Fibroblast of skin of right quadriceps (primary cell): ENCODE measurements at places on chromosomes 12 and 14.

DNA sequence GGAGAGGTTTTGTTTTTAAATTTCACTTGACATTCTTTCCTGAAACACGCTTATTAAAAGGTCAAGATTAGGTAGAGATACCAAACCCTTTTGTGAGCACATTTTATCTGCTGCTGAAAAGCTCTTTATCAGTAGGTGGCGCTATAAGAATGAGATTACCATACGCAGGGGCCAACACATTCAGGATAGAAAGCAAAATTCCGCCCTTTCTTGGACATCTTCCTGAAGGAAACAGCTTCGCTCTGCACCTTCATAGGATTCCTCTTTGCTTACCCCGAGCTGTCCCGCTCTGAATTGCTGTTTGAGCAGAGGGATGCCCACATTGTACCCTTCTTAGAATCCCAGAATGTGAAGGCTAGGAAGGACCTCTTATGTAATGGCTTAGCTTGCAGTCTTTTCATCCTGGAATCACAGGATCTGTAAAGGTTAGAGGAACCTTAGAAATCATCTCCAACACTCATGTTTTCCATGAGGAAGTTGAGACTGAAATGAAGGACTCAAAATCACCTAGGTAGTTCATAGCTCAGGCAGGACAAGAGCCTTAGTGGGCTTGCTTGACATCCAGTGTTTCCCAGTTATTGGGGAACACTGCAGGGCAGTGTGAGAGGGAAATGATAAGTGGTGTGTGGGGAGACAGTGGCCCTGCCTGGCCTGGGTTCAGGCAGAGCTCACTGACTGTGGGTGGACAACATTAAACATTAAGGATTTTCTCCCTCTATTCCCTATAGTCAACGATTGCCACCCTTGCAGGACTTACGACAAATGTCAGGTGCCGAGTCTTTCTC lies 38.7 kb upstream of the CRY1 start:
- peak; percentile 58 for DNase-seq

- DNase-seq = no peak
Observed at GRCh38 chr14:85948153-85948552, 418.2 kb downstream of the FLRT2 start.

DNA sequence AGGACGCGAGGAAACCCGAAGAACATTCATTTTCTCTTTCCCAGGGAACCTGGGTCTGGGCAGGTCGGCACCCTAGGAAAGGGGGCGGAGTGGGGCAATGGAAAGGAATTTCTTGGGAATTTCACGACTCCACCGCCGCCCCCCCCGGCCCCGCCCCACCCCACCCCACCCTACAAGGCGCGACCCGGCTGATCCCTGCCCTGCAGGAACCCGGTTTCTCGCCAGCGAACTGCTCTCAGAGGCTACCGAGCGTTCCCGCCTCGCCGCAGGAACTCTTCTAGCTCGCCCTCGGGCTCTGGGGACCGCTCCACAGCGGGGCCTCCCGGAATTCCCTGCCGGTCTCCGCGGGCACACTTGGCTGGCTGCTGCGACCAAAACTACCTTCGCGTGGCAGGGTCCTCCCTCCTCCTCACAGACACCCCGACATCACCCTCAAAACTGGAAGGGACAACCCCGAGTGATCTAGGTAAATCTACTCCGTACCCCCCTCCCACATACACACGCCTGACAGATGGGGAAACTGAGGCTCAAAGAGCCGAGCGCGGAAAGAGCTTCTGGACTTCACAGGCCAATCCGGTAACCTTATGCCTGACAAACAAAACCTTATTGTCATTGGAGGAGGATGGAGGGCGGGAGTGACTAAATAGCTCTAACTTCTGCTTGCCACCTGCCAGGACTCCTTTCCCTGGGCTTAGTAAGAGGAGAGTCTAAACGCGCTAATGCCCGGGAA lies 785 bp upstream of the ACTN1 start:
- peak; percentile 37 for DNase-seq

DNA sequence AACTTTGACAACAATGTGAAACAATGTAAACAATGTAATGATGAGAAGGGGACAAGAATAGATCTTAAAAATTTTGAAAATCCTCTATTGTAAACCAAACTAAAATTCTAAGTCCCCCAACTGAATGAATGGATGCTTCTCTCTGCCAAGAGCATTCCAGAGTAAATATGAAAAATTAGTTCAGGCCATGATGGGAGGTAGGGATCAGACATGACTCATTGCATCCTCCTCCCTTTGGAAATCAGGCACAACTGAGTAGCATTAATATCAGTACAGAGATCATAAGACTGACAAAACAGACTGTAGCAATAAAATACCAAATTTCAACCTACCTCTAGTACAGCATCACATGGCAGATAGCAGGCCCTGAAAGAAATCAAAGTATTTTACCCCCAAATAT lies 559.9 kb downstream of the C12orf50 start:
- peak; percentile 44 for DNase-seq

DNA sequence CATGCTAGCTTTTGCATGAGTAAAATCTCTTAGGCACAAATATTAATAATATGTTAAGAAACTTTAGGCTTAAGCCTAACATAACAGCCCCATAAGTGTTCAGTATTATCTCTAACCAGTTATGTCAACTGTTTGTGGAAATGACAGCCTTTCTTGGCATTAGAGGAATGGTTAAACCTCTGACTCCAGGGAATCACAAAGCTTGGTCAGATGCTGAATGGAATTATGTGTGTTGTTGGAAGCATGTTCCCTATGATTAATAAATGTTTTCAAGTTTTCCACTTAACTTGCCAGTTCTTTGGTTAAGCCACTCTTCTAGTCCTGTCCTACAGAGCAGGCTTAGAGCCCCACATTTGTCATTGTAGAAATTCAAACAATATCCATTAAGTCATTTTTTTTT lies 17.0 kb downstream of the PSEN1 start:
- DNase-seq = peak; percentile 65

DNA sequence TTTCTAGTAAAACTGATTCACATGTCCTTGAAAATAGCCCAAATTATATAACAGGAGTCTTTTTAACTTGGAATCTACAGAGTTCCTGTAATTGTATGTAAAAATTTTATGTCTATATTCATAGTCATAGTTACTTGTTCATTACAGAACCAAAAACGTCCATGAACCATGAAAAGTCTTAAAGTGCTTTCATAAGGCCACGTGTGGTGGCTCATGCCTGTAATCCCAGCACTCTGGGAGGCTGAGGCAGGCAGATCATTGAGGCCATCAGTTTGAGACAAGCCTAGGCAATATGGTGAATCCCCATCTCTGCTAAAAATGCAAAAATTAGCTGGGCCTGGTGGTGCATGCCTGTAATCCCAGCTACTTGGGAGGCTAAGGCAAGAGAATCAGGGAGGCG lies 48.4 kb downstream of the GALNT4 start:
- no peak for DNase-seq

GRCh38 chr14:70023871-70024270 lies 144.7 kb downstream of the SMOC1 start:
- DNase-seq = no peak

- no peak for DNase-seq
Observed at GRCh38 chr12:51076236-51076930, 7.0 kb downstream of the CSRNP2 start.

- no peak for DNase-seq
Observed at GRCh38 chr12:89984846-89985245, 276.2 kb upstream of the ATP2B1 start.

- no peak for DNase-seq
Observed at GRCh38 chr12:28178775-28179174, 11.5 kb upstream of the CCDC91 start.

DNA sequence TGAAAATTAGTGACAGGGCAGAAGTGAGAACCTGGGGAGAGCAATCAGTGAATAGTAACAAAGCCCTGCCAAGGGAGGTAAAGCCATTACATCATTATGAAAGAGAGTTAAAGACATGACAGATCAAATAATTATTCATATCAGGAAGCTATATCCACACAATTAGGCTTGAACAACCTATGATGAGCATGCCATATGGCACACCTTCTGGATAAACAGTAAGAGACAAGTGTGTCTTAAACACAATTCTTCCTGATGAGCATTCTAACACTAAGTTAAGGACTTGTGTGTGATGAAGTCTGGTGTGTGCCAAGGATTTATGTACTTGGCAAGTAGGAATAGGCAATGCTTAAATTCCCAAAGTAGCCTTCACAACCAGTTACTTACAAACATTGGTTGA lies 76.1 kb downstream of the GALNT4 start:
- no peak for DNase-seq

- DNase-seq = no peak
Observed at GRCh38 chr12:12020762-12021161, 50.0 kb upstream of the BCL2L14 start.

- DNase-seq = peak; percentile 81
Observed at GRCh38 chr12:59593761-59594160, 2.1 kb upstream of the SLC16A7 start.

- no peak for DNase-seq
Observed at GRCh38 chr12:25197608-25198007, 2.6 kb downstream of the ETFRF1 start.

DNA sequence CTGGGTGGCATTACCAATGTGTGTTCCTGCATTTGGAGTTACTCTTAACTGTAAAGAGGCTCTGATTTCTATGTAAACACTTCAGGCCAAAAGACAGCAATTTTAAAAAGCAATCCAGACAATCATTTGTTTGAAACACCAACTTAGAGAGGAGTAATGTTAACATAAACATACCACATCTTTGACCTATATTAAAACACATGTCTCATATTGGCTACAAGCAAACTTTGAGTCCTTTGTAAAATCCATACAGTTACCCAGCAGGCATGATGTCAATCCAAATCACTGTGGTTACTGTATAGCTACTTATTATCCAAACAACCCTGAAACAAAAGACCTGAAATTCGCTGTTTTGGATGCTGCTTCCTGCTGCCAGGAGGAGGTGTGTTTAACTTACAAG lies 7.5 kb upstream of the G2E3 start:
- no peak for DNase-seq

DNA sequence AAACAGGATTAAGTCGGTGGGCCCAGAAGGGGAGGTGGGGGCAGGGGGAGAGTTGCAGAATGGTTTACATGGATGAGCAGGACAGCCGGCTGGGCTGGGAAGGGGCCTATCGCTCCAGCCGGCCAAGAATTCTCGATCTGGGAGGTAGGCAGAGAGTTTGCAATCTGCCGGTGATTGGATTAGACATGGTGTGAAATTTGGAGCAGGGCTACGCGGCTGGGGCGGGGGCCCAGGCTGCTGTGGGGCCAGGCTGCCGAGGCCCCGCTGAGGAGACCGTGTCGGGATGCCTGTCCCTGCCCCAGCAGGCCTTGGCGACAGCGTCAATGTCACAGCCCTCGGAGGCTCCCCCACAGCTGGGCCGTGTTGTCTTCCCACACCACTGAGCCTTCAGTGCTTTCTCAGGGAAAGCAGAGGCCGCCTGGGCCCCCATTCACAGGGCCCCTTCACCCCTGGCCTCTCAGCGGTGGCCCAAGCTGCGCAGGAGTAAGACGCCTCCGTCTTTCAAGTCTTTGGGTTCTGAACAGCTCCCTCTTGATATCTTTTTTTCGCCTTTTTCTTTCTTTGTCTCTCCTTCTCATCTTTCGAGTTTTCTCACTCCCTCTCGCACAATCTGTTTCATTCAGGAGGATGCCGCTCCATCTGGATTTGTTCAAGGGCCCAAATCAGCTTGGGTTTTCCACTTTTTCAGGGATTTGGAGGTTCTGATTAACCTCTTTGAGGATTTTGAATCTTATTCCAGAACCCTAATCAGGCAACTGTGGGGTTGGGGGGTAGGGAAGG lies 117.5 kb upstream of the PARP11 start:
- DNase-seq = no peak

DNA sequence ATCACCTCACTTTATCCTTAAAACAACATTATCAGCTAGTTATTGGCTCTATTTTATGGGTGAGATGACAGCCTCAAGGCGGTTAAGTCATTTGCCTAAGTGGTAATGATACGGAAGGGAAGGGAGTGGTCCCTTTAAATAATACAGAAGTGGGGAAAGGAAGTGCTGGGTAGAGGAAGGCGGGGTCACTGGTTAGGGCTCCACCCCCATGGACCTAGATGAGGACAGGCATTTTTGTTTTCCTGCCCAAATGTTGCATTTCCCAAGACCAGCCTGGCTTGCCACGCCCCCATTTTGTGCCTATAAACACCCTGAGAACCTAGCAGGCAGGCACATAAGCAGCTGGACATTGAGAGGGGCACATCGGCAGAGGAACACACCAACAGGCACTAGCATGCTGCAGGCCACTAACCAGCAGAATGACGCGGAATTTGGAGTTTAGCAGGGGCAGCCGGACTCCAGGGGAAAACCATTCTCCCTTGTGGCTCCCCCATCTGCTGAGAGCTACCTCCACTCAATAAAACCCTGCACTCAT lies 100.9 kb downstream of the EPS8 start:
- no peak for DNase-seq

DNA sequence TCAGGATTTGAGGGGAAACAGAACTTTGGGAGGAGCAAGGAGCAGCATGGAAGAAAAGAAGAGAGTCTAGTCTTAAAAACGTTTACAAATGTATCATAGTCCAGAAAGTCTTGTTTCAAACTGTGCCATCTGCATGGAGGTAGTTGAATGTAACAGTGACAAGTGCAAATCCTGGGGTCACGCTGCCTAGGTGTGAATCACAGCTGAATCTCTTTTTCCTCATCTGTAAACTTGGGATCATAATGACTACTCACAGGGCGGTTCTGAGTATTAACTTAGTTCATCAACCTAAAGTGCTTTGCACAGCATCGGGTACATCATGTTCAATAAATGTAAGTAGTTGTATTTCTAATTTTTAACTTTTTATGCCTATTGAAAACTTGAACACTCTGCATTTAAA lies 208.5 kb downstream of the CHST11 start:
- no peak for DNase-seq

- no peak for DNase-seq
Observed at GRCh38 chr12:71546322-71546861, 106.8 kb downstream of the LGR5 start.

- DNase-seq = no peak
Observed at GRCh38 chr14:61478971-61479473, 157.6 kb downstream of the PRKCH start.

DNA sequence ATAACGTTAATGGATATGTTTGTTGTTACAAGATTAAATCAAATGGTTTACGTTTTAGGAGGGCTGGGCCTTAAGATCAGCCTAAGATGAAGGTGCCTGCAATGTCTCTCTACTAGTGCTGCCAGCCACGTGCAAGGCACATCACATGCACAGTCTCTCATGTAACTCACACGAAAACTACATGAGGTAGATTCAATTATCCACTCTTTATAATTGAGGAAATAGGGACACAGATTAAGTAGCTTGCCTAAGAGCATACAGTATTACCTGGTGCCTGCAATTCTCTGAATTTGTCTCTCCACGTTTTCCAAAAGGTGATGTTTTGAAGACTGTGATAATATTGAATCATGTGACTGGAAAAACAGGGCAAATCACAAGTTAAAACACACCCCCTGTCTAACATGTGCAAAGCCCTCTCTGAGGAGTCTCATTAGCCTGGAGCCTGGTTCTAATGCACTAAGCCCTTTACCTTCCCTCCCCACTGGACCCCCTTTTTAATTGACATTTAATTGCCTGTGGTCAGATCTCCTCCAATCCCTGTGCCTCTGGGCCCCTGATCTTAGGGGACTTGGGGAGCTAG lies 14.6 kb upstream of the ATP2A2 start:
- no peak for DNase-seq

GRCh38 chr14:87809261-87809660 lies 183.7 kb downstream of the GALC start:
- DNase-seq = no peak

GRCh38 chr12:56758728-56759262 lies 4.3 kb upstream of the HSD17B6 start:
- DNase-seq = no peak

- peak; percentile 20 for DNase-seq
Observed at GRCh38 chr12:114955414-114956014, 271.5 kb upstream of the TBX3 start.

GRCh38 chr12:946212-946611 lies 3.3 kb downstream of the RAD52 start:
- no peak for DNase-seq
